ENCODE measurements at places on chromosomes 11 and 22.

DNA sequence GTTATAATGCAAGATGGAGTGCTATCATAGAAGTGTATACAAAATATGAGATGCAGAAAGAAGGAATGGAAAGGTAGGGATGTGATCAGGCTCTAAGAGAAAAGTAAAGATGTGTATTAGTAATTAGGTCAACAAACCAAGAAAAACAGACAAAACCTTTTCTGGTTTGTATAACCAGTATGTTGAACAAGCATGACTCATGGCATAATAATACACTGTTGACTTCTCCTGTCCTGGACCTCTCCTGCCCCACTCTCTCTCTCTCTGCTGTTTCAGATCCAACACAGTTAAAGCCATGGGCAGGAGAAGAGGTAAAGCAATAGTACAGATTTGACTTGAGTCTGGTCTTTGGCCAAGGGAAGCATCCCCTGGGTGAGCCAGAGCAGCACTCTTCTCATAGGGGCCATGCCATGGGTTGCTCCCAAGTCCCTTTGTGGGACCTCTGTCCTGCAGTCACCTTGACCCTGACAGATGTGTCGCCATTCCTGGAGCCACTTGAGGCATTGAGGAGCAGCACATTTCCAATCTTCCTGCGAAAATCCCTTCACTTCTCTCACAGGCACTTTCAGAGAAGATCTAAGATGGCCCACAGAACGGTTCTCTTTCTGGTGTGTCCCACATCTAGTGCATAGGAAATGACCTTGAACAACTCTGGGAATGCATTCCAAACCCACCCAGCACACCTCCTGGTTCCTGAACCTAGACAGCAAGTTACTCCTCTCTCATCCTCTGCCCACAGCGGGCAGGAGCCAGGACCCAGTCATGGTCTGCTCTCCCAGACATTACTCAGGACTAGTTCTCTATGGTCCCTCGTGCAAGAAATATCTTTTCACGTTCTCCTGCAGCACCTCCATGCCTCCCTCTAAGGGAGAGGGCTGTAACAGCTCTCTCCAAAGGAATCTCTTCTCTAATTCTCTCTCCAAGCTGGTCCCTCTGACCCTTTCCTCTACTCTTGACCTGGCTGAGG is 58.2 kb upstream of the PRSS23 start:
- DNase-seq: no peak

- DNase-seq: no peak
Measured at GRCh38 chr11:67651976-67652781, 1.6 kb upstream of the ACY3 start.

- DNase-seq: no peak
Measured at GRCh38 chr22:50255099-50255498, 4.0 kb upstream of the HDAC10 start.

GRCh38 chr11:64262271-64263002 is 11.1 kb downstream of the PLCB3 start:
- DNase-seq: no peak

- no peak for DNase-seq
Measured at GRCh38 chr11:134119094-134119493, 50.2 kb downstream of the JAM3 start.

GRCh38 chr11:62882788-62883501 is 2.2 kb downstream of the SLC3A2 start:
- DNase-seq: no peak

DNA sequence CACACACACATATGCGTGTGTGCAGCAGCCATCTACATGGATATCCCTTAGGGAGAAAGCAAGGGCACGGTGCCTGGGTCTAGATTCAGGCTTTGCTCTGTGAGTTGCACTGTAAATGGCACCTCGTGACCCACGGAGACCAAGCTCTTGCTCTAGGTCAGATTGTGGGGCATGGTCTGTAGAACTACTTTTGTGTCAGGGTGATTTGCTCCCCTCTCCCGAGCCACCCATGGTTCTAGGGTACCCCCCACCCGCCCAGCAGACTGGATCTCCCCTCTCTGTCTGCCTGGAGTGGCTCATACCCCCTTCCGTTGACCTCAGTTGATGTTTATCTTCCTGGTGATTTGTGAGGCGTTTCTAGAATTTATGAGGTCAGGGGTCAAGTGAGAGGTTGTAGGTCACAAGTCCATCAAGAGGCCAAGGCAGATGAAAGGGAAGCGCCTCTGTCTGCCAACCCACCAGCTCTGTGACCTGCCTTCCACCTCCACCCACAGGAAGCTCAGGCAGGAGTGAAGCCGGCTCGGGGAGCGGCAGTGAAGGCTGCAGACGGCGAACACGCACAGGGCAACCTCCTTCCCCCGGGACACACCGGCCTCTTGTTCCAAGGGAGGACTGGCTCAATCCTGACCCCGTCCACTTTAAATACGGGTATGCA is 76.2 kb upstream of the TTLL12 start:
- DNase-seq: no peak

GRCh38 chr11:13011466-13012055 is 2.4 kb downstream of the RASSF10 start:
- no peak for DNase-seq

DNA sequence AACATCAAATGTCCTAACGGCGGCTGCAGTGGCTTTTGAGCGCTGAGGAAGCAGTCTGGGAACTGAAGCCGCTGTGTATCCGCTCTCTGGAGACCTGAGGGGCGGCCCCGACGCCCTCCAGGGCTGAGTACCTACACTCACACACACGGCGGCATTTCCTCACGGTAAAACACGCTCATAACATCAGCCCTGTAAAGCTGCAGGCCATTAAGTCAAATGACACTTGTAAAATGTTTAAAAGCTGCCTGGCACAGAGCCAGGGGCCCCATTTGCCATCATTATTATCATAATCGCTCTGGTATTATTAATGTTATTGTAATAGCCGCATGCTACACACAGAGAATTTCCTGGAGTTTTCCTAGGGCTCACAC is 5.1 kb downstream of the CARS1 start:
- DNase-seq: no peak

- no peak for DNase-seq
Measured at GRCh38 chr11:77207019-77207485, 79.0 kb downstream of the MYO7A start.

GRCh38 chr11:33919645-33920044 is 27.8 kb upstream of the LMO2 start:
- no peak for DNase-seq

DNA sequence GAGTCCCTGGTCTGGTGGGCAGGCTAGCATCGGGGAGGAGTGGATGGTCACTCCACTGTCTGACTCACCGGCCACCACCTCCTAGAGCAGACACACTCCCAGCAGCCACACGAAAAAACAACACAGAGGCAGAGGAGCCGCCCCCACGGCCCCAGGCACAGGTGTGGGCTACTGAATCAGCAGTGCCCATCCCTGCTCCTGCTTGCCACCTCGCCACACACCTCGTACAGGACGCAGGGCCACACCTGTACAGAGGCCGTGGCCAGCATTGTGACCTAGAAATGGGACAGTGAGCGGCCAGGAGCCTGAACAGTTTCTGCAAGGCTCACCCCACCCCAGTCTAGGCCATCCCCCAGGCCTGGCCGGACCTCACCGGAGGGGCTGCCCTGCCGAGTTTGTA is 14.0 kb downstream of the TRIM29 start:
- no peak for DNase-seq

DNA sequence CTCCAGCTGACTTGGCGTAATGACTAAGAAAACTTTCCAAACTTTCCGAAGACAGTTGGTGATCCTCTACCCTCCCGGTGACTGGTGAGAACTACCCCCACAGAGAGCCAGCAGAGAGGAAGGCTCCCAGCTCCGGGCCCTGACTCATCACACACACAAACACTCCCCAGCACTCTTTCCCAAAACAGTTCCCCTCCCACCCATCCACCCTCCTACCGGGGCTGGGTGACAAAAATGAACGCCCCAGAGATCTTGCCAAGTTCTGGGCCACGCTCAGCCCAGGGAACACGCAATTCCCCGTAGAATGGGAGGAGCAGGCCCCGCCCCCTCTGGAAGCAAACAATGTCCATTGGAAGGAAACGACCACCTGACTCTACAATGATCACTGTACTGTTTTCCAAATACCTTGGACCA is 21.3 kb upstream of the JAM3 start:
- peak; percentile 75 for DNase-seq

- DNase-seq: no peak
Measured at GRCh38 chr11:131913267-131913666, 542.9 kb downstream of the NTM start.

GRCh38 chr11:93817426-93818348 is 32.7 kb downstream of the VSTM5 start:
- DNase-seq: no peak

- DNase-seq: no peak
Measured at GRCh38 chr11:92702037-92702804, 267.2 kb upstream of the MTNR1B start.

DNA sequence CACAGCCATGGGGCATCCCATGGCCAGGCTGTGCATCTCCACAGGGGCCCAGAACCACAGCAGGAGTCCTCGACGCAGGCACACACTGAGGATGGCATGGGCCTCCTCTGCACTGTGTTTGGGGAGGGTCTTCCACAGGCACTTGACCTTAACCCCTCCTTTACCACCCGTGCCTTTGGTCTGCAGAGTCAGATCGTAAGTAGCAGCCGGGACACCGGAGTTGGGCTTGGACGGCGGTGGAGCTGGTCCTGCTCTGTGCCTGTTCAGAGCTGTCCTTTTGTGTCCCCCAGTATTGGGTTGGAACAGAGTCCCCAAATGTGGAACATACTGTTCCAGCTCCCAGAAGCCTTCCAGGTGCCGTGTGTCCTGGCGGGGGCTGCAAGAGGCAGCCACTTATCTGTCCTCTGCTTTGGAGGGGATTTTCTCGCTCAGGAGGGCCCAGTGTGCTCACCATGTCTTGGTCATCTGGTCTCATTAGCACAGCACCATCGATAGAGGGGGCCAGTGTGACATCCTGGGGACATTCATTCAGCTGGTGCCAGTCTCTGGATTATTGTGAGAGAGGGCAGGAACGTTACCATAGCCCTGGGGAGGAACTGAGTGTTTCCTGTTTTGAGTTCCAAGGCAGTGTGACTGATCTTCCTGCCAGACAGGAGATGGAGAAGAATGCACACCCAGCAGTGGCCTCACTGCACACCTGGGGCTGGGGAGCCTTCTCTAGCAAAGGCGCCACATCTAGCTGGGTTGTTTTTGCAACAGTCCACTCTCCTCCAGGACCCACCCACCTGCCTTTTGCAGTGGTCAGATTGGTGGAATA is 12.4 kb downstream of the CRELD2 start:
- DNase-seq: no peak

DNA sequence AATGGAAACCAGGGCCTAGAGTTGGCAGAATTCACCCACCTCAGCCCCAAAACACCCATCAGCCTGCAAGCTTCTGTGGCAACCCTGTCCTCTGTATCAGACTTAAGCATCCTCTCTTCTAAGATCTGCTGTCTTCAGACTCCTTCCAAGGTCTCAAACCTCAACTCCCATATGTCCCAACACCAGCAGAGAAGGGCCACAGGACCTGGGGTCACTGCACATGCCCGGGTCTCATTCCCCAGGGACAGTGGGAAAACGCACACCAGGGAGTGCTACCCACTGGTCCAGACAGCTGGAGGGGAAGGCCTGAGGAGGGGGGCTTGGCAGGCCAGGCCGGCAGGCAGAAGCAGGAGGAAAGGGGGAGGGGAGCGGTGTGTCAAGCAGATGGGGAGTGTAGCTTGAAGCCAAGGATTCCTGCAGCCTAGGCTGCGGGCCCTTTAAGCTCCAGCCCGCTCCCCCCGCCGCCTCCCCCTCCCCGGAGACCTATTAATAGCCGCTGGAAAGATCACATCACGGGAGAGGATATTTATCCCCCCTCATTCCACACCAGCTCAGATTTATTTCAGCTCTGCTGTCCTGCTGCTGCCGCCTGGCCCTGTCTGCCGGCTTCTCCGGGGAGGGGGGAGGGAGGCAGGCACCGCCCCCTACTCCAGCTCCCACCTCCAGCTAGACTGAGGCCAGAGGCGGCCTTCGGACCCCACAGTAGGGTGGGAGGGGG is 16.7 kb downstream of the BCL9L start:
- no peak for DNase-seq

DNA sequence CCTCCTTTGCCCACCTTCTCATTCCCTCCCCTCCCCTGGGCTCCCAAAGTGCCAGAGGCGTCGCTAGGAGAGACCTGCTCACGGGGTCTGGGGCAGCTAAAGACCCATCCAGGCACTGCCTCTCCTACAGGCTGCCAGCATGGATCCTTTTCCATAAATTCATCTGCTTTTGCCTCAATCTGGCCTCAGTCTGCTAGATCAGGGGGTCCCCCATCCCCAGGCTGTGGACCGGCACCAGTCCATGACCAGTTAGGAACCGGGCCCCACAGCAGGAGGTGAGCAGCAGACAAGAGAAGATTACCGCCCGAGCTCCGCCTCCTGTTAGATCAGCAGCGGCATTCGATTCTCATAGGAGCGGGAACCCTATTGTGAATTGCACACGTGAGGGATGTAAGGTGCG is 12.3 kb downstream of the LTO1 start:
- no peak for DNase-seq

DNA sequence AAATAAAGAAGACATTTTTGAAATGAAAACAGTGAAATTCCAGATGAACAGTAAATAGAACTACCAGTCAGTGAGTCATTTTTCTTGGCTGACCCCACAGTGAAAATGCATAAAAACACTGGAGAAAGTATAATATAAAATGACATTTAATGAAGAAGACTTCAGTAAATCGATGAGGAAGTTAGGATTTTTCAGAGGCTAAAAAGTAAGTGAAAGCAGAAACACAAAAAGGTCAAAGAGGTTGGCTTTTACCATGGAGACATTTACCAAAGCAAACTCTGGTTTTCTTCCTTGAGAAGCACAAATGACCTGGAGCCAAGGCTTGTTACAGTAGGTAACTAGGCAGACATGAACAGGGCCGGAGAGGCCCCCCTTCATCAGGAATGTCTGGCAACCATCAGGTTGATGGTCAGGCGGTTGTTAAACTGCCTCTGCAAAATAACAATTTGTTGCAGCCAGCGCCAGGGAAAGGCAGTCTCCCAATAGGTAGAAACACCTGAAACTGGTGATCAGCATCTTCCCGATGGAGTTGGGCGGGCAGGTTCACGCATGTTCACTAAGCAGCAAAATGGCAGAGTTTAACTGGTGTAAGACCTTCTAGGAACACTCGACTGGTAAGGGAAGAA is 16.7 kb upstream of the TMEM123 start:
- DNase-seq: no peak
